ENCODE measurements at places on chromosomes 16 and 17.

DNA sequence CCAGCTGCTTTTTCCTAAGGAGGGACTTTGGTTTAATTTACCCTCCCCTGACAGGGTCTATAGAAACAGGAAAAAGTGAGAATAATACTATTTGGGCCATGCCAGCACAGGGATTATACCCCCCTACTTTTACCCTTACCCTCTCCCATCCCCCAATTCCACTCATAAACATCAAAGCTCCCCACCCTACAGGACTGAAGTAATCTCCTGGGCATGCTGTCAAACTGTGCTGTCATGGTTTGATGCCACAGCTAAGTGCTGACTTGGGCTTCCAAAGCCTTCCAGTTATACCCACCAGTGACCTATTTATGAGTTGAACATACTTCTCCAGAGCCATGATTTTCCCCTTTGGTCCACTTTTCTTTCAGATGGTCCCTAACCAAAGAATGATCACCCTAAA, 12.8 kb downstream of the PHF12 start:
- no peak for DNase-seq

GRCh38 chr17:80743181-80743771, 198.6 kb downstream of the RPTOR start:
- no peak for DNase-seq

GRCh38 chr17:75845058-75845711, 981 bp upstream of the UNC13D start:
- peak; percentile 67 for DNase-seq

DNA sequence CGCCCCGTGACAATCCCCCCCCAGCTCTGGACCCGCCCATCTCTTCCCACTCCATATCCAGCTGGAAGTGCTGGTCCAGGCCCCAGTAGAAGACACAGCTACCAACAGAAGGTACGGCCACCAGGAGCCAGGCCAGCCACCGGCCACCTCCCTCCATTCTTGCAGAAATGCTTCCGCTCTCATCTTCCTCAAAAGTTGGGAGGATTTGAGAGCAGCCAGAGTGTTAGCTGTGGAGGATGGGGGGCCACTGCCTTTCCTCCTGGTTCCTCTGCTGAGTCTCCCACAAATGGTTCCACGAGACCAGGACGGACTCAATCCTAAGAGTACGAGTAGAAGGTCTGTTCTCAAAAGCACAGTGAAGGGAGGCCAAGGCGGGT, 78.3 kb downstream of the GAS7 start:
- DNase-seq, result no peak

- no peak for DNase-seq
Observed at GRCh38 chr17:56781906-56782305, 51.8 kb downstream of the C17orf67 start.

DNA sequence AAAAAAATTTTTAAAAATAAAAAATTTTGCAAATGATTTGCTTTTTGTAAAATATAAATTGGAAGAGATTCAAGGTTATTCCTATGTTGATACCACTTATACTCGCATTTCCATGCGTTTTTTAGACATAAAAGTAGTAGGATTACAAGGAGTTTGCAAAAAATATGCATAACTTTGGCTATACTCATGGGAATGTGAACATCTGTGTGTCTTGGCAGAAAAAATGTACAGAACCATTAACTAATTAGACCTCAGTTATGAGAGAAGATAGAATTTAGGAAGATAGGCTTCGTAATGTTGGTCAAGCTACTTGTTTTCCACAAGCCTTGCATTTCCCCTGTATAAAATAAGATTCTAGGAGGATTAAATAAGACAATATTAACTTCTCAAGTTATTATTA, 61.1 kb upstream of the VPS4A start:
- DNase-seq, result no peak
